ENCODE measurements at places on chromosomes 12 and 14.
A peak's percentile ranks its signal among the peaks of the same experiment; 100 is the strongest.

DNA sequence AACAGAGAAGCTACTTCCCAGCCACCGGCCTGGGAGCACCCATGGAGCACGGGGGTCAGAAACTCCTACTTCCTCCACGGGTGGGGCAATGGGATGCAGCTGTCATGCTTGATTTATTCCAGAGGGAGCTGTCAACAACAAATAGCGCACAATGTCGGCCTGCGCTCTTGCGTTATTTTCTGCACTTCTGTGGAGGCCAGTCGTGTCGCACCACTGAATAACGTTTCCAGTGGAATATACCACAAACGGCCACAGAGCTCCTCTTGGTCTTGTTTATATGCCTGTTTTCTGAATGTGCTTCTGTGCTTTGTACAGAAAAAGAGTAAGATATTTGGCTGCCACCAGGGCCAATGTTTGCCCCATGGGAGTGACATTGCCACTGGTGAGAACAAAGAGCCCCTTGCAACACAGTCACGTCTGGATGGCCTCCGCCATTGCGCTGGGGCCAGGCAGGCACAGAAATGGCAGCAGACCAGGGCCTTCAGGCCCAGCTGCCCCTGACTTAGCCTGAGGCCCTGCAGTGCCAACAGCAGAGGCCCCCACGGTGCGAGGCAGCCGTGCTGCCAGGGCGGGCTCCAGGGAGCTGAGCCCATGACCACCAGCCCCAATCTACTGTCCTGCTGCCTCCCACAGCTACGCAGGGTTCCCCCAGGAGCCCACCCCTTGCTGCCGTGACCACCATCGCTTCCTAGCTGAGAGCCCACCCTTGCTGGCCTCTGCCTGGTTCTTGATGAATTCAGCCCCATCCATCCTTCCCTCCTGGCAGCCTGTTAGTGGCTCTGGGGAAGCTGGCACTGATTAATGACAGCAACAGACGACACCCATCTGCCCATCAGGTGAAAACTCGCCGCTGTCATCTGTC is 28.9 kb upstream of the TMEM179 start:
- no peak for DNase-seq

GRCh38 chr12:32549675-32550079 is 129.4 kb upstream of the DNM1L start:
- no peak for DNase-seq

- no peak for DNase-seq
Measured at GRCh38 chr14:79585845-79586244, 625.5 kb downstream of the DIO2 start.

DNA sequence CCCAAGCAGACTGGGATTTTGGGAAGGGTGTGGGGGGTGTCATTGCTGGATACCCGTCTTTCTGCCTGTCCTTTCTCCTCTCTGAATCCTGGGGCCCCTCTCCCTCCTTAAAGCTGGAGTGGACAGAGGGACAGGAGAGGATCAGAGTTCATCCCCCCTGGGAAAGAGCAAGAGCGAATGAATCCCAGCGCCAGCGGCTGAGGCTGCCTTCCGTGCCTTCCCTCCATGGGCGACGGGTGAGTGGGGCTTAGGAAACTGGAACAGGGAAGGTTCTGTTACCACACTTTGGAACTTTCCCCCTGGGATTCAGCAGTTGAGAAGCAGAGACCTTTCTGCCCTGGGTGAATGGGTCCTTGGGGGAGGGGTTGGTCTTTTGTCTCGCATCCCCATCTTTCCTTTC is 16.2 kb upstream of the RIN3 start:
- DNase-seq, result no peak

DNA sequence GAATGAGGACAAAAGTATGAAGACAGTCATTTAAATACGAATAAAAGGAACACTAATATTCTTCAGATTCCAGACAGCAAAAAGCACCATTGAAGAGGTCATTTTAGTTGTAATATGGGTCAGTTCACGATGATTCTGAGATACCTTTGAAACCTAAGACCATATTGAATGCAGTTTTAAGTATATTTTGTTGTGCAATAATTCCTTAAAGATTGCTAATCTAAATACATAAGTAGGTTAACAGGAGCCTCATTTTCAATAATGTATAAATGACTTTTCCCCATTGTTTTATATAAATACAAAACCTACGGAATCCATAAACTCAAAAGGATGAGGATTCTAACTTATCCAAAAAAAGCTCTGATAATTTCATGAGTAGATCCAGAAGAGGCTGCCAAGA is 5.8 kb downstream of the GNS start:
- no peak for DNase-seq

- DNase-seq, result peak; percentile 31
Measured at GRCh38 chr12:51421266-51421884, 3.3 kb upstream of the SLC4A8 start.

GRCh38 chr14:80003138-80003537 is 208.2 kb downstream of the DIO2 start:
- DNase-seq, result no peak

DNA sequence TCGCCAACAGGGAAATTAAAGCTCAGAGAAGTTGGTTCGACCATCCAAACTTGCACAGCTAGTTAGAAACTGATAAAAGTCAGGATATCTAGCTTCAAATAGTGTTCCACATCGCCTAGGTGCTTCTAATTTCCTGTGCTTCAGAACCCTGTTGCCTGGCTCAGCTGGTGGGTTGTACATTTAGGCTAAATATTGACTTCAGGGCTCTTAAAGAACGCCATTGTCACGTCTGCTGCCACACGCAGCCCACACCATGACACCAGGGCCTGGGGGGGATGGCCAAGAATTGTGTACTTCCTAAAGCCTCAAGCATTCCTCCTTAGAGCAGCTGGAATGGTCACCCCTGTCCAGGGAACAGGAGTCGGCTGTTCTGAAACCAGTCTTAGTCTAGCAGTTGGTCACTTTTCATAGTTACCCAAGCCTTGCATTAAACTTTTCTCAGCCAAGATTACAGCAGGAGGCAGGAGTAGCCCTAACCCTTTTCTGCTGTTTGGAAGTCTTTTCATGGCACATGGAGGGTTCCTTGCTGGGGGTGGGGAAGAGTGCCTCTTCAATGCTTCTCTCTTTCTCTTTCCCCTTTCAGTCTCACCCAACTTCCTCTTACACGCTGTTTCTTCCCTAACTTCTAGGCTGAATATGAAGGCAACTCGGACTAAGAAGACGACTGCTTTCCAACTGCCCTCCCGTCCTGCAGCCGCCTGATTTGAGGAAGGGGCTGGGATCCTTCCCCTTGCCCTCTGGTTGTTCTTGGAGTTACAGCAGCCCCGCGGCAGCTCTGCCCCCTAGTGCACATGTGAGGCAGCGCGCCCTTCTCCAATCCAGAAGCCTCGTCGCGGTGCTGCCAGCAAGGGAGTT is 17.1 kb downstream of the FOS start:
- DNase-seq, result peak; percentile 62

- DNase-seq, result peak; percentile 68
Measured at GRCh38 chr14:52951681-52952554, 1.1 kb upstream of the FERMT2 start.

- DNase-seq, result peak; percentile 92
Measured at GRCh38 chr12:21223930-21224329, 92.9 kb downstream of the SLCO1B1 start.

DNA sequence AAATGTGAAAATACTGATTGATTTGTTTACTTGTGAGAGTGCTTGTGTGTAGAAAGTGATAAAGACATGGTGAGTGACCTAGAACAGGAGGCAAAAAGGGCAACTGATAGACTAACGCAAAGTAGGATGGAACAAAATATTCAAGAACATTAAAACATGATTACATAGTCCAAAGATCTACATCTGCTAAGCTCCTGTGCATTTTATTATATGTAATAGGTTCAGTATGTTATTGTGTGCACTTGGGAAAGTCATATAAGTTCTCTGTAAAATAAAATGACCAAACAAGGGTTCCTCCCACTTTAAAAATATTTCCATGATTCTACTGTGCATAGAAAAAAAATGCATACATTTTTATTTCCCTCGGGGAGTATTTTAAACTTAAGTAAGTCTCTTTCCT is 74.3 kb upstream of the GPHB5 start:
- no peak for DNase-seq

DNA sequence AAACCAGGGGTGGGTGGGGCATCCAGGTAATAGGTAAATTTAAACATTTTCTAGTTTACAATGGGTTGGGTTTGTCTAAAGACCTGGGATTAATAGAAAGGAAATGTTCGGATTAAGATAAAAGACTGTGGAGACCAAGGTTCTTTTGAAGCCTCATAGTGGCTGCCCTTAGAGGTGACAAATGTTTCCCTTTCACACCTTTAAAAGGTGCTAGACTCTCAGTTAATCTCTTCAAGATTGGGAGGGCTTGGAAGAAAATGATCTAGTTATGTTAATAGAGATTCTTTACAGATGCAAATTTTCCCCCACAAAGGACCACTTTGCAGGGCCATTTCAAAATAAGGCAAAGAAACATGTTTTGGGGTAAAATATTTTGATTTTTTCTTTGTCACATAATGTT is 39.0 kb downstream of the TMTC2 start:
- DNase-seq, result no peak

DNA sequence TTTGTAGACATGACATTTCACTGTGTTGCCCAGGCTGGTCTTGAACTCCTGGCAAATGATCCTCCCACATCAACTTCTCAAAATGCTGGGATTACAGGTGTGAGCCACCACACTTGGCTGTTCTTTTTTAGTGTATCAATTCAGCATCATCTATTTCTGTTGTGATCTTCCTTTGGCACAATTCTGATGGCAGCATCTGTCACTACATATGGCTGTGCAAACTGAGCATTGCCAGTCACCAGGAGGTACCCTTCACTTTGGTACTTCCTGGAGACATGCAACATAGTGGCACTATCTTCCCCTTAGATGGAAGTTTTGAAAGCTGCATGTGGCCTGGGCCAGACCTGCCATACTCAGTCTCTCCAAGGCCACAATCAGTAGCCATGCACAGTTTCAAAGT is 467.1 kb upstream of the TMPO start:
- no peak for DNase-seq
